ENCODE measurements at places on chromosomes 16 and 17.
A peak's percentile ranks its signal among the peaks of the same experiment; 100 is the strongest.

GRCh38 chr16:85573696-85574641 lies 39.2 kb upstream of the GSE1 start:
- no peak for DNase-seq

GRCh38 chr17:49509588-49509917 lies 14.5 kb downstream of the NGFR start:
- no peak for DNase-seq

DNA sequence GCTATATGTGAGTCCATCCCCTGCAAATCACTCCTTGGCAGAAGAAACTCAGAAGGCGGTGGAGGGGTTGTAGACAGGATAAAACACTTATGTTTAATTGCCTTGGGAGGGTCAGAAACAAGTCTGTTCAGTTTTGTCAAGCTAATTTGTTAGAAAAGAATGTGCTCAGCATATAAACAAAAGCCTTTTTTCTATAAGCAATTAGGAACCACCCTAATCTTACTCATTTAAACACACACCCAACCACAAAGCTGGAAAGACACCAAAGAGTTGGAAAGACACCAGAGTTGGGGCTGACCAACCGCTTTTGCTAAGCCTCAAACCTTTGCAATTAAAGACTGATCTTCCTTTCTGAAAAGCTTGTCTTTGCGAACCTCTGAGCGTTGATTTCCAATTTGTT lies 439.2 kb upstream of the ERCC4 start:
- no peak for DNase-seq

DNA sequence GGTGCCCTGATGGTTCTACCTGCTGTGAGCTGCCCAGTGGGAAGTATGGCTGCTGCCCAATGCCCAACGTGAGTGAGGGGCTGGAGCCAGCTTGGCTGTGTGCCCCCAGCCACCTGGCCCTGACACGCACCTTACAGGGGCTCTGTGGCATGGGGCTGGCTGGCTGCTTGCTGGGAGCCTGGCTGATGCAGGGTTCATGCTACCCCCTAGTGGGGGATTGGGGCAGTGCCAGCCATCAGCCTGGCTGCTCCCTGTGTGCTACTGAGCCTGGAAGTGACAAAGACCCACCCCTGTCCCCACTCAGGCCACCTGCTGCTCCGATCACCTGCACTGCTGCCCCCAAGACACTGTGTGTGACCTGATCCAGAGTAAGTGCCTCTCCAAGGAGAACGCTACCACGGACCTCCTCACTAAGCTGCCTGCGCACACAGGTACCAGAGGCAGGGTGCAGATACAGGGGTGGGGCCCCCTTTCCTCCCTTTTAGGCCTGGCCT lies 5.7 kb downstream of the GRN start:
- peak; percentile 76 for DNase-seq

DNA sequence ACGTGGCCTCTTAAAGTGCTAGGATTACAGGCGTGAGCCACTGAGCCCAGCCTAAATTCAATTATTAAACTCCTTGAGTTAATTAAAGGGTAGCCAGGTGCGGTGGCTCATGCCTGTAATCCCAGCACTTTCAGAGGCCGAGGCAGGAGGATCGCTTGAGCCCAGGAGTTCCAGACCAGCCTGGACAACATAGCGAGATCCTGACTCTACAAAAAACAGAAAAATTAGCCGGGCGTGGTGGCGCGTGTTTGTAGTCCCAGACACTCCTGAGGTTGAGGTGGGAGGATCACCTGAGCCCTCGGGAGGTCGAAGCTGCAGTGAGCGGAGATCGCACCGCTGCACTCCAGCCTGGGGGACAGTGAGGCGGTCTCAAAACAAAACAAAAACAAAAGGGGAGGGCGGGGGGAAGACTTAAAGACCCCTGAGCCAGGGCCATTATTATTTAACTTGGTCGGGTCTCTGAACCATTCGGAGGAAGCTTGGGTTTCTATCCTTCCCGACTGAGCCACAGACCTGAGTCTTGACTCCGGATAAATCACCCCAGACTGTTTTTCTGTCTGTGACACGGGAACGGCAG lies 19.5 kb downstream of the BCL7C start:
- no peak for DNase-seq

DNA sequence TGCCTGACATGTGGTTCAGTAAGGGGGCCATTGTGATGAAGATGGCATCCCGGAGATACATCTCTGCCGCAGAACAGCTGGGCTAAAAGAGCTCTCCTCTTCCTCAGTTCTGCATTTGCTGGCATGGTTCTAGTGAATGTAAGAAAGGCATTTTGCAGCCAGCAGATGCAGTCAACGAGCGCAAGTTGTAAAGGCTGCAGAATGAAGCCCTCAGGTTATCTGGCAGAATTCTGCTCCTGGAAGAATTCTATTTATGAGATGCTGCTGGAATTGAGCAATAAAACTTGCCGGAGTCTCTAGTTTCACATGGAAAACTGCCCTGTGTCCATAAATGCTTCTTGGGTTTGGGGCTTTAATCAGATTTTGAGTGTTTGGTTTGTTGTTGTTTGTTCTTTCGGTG lies 176.8 kb upstream of the HSBP1 start:
- DNase-seq: no peak

DNA sequence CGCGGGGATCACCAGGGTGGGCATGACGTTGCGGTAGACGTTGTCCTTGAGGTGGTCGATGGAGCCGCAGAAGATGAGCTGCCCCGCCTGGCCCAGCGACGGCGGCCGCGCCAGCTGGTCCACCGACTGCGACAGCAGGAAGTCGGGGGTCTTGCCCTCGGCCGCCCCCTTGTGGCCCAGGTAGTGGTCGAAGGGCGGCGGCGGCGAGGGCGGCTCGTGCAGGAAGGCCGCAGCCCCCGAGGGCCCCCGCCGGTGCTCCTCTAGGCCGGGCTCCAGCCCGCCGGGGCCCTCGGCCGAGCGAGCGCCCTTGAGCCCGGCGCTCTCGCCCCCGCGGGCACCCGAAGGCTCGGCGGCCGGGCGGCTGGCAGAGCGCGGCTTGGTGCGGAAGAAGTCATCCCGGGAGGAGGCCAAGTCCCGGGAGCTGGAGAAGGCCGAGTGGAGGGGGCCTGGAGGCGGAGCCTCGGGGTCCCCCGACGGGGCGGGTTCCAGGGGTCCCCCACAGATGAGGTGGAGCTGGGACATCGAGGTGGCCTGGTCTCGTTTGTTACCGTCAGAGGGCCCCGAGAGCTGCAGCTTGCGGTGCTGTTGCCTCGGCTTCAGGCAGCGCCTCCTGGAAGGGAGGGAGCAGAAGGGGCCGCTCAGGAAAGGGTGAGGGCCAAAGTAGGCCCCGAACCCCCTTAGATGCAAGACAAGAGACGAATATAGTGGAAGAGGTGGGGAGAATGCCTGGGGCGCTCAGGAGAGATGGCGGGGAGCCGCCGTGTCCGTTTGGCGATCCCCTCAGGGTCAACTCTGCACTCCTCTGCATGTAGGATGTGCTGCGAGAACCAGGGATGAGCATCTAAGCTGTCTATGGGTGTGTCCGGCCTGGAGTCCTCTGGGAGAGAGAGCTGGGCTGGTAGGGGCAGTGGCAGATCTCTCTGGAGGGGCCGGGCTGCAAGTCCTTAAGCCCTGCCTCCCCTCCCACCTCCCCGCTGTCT lies 8.8 kb downstream of the FAM171A2 start:
- no peak for DNase-seq

DNA sequence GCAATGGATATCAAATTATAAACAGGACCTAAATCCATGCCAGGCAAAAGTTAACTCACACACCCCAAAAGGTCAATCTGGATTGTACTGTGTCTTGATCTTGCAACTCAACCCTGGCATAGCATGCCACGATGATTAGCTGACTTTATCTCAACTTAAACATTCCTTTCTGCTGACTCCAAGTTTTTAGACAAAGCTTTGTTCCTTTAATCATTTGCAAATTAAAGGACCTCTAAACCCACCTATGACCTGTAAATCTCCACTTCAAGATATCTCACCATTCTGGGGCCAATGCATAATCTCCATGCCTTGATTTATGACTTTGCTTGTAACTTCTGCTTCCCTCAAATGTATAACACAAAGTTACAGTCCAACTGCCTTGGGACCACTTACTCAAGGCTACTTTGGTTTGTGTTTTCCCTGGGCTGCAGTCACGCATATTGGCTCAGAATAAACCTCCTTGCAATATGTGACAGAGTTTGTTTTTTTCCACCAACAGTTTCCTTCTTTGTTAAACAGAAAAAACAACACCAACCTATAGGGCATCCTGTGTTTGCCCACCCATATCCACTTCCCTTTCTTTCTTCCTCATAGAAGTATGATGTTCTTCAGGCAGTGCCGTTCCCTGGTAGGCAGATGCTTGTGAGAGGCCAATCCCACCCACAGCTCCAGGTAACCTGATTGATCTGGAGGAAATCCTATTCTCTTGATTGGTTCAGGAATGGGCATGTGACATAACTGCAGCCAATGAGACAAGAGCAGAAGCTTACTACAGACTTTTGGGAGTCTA lies 390.6 kb upstream of the ERCC4 start:
- DNase-seq: no peak

GRCh38 chr16:84821728-84822689 lies 2.2 kb downstream of the CRISPLD2 start:
- DNase-seq: no peak

DNA sequence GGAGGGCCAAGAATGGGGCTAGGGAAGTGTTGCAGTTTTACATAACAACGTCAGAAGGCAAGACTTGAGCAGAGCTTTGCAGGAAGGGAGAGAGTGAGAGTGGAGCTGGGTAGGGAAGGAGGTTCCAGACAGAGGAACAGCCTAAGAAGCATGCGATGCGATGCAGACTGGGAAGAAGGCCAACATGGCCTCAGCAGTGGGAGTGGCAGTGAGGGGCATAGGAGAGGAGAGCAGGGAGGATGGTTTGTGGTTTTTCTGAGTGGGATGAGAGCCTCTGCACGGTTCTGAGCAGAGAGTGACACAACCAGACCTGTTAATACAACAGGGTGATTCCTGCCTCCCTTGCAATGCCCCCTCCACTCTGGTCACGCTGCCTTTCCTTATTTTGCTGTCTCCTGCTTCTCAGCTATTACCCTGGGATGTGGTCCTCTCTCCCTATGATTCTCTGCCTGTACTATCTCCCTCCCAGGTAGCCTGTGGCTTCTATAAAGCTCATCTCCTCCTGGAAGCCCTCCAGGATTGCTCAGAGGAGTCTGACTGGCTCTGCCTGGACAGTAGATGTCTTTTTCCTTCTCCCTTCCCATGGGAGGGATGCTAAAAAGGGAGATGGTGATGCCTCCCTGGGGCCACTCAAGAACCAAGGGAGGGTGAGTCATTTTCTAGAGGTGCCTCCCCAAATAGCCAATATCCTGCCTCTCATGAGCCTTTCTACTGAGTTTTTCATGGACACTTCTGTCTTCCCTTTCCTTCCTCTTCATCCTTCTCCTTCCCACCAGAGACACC lies 38.7 kb upstream of the NGFR start:
- DNase-seq: no peak

DNA sequence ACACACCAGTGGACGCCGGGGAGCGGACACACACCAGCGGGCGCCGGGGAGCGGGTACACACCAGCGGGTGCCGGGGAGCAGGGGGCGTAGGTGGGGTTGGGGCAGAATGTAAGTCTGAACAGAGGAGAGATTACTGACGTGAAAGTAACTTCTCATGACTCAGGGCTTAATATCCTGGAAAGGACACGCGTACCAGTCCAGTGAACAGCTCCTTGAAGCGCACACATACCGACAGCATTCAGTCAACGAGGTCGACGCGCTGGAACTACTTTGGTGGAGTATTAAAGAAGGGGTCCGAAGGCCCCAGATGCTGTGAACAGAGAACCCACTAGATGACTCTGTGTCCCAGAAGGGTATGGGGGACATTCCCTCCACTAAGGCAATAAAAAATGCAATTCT lies 129.6 kb downstream of the ENGASE start:
- no peak for DNase-seq

- DNase-seq: no peak
Observed at GRCh38 chr17:81665205-81666091, 957 bp downstream of the OXLD1 start.

GRCh38 chr16:85527042-85527766 lies 85.9 kb upstream of the GSE1 start:
- DNase-seq: no peak

- DNase-seq: peak; percentile 67
Observed at GRCh38 chr16:68229431-68230175, 6.3 kb downstream of the ESRP2 start.

DNA sequence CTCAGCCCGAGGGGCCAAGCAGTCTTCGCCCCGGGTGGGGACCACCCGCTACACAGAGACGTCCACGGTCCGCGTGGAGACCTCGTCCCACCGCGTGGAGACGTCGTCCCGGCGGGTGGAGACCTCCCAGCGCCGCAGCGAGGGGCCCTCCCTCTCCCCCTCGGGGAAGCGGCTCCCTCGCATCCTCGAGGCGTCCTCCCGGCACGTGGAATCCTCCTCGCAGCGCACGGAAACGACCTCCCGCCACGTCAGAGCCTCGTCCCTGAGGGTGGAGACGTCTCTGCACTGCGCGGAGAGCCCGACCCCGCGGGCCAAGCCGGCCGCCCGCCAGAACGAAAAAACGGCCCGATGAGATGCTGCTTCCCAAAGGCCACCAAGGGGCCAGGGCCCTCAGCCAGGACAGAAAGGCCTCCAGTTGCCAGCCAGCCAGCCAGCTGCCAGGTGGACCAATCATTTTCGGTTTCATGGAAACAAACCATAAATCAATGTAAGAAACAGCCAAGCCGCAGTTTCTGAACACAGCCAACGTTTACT lies 424 bp downstream of the C17orf100 start:
- no peak for DNase-seq

GRCh38 chr16:75379911-75380847 lies 53.1 kb downstream of the CFDP1 start:
- DNase-seq: no peak

GRCh38 chr17:45646288-45646988 lies 137.7 kb upstream of the CRHR1 start:
- DNase-seq: no peak

GRCh38 chr17:2181206-2181896 lies 122.2 kb downstream of the SMG6 start:
- no peak for DNase-seq

- peak; percentile 14 for DNase-seq
Observed at GRCh38 chr16:89565506-89566372, 5.3 kb downstream of the RPL13 start.

DNA sequence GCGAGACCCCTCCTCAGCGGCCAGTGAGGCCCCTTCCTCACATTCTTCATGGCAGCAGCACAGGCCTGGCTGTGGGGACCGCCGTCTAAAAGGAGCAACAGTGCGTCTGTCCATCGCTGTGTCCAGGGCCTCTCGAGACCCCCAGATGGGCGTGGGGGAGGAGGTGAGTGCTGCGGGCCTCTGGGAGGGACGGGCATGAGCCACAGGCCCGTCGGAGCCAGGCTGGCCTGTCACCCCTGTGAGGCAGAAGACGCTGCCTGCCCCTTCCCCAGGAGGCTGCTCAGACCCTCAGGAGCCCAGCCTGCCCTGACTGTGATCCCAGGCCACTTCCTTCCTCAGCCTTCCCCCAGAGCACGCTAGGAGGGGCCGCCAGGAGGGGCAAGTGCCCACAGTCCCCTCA lies 2.1 kb upstream of the PYCR1 start:
- no peak for DNase-seq

GRCh38 chr16:57245472-57246113 lies 534 bp downstream of the ARL2BP start:
- DNase-seq: no peak

DNA sequence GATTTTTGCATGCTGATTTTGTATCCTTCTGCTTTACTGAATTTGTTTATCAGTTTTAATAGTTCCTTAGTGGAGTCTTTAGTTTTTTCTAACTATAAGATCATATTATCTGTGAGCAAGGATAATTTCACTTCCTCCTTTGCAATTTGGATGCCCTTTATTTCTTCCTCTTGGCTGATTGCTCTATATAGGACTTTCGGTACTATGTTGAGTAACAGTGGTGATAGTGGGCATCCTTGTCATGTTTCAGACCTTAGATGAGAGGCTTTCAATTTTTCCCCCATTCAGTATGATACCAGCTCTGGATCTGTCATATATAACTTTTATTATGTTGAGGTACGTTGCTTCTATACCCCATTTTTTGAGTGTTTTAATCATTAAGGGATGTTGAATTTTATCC lies 224.5 kb upstream of the CNTNAP4 start:
- DNase-seq: no peak
